Right lobe of liver (tissue), 6 donors: ENCODE measurements at places on chromosomes 12 and 14. TPM values are rescaled to one million over a fixed set of nuclear protein-coding genes. Genes with fewer than 3 reads are reported as not detected.

The TOMM20L gene
- total RNA-seq: not detected

The DPF3 gene
- 5.7 TPM for total RNA-seq

The TMEM30B gene
- total RNA-seq: 6.2 TPM

The TROAP gene
- 0.83 TPM for total RNA-seq

The CEBPE gene
- not detected for total RNA-seq

The GALNT9 gene
- not detected for total RNA-seq

The ALDH2 gene
- total RNA-seq: 328 TPM

The PRB2 gene
- not detected for total RNA-seq

The HSP90AA1 gene
- 672 TPM for total RNA-seq

The A2M gene
- total RNA-seq: 2,753 TPM

The TAS2R7 gene
- total RNA-seq: not detected

GRCh38 chr12:58372298-58372697 is 430.9 kb downstream of the ATP23 start:
- H3K27ac ChIP-seq: no peak overlapping the region
- H3K4me1 ChIP-seq: no peaks in the 10 kb centered on the region

DNA sequence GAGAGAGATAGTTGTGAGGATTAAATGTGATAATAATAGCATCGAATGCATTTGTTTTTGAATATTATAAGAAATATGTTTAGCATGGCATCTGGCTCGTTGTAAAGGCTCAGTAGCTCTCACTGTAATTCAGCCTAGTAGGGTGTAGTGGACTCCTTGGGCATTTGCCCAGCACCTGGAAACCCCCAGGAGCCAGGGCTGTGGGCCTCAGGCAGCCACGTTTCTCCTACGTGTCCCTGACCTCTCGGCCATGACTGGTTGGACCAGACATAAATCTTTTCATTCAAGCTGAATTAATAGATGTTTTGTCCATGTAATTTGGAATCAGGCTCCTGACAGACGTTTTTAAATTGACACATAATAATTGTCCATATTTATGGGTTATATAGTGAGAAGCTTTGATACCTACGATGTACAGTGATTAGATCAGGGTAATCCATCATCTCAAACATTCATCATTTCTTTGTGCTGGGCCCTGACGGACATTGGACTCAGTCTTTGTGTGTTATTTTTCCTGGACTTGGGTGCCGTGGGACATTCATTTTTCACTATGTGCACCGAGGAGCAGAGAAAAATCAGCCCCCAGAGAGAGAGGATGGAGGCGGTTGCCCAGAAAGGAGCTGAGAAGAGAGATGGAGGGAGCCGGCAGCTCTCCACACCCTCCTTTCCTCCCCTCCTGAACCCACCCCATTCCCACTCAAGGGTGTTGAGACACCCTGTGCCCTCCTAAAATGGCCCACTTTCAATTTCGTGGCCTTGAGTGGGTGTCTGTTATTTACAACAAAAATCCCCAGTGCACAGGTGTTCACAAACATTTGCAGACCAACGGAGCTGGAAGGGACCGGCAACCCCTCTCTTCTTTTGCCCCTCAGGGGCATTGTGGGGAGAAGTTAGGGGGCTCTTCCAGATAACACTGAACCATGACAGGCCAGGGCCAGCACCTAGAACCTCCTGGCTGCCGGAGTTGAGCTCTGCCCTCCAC is 296.4 kb downstream of the DPF3 start:
- no peak overlapping the region for H3K27ac ChIP-seq
- H3K4me3 ChIP-seq: no peak overlapping the region
- no peaks in the 10 kb centered on the region for H3K27me3 ChIP-seq
- no peak for DNase-seq

GRCh38 chr12:49487605-49488004 is 51.2 kb upstream of the KCNH3 start:
- no peaks in the 10 kb centered on the region for H3K36me3 ChIP-seq
- H3K27me3 ChIP-seq: no peaks in the 10 kb centered on the region
- H3K4me1 ChIP-seq: no peaks in the 10 kb centered on the region
- no peak overlapping the region for H3K27ac ChIP-seq
- no peak overlapping the region for H3K4me3 ChIP-seq

DNA sequence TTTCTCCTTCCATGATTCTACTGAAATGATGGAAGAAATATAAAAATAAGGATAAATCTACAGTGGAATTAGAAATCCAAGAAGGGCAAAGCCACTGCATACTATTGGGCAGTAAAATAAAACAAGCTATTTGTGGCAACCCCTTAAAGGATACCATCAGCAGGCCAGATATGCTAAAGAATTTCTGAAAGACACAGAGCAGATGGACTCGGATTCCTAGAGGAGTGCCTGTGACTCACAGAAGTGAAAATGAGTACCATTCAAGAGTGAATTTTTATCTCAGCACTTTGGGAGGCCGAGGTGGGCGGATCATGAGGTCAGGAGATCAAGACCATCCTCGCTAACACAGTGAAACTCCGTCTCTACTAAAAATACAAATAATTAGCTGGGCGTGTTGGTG is 318.1 kb downstream of the LRIG3 start:
- no peak overlapping the region for H3K27ac ChIP-seq
- H3K27me3 ChIP-seq: no peaks in the 10 kb centered on the region
- H3K4me3 ChIP-seq: no peak overlapping the region
- no peaks in the 10 kb centered on the region for H3K4me1 ChIP-seq
- no peaks in the 10 kb centered on the region for H3K36me3 ChIP-seq
- DNase-seq: no peak

- no peak overlapping the region for H3K4me3 ChIP-seq
- no peaks in the 10 kb centered on the region for H3K4me1 ChIP-seq
- H3K27me3 ChIP-seq: no peaks in the 10 kb centered on the region
- H3K36me3 ChIP-seq: no peaks in the 10 kb centered on the region
- no peak overlapping the region for H3K27ac ChIP-seq
- DNase-seq: no peak
Measured at GRCh38 chr12:43436597-43436996, 115.4 kb downstream of the ADAMTS20 start.

DNA sequence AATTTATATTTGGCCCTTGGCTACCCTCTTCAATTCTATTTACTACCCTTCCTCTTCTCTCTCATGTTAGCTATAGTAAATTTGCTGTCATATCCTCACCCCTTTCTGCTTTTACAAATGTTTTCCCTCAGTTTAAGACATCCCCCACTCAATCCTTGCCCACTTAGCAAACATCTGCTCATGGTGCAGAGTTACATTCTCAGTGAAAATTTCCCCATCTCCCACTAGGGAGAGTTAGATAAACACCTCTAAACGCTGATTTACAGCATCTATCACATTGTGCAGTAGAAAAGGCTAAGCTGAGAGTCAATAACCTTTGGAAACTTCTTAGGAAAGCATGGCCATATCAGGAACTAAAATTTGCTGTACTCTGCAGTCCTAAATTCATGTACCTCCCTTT is 69.0 kb downstream of the DENND5B start:
- H3K27me3 ChIP-seq: no peaks in the 10 kb centered on the region
- DNase-seq: no peak
- H3K4me1 ChIP-seq: peaks cover 11% of the 10 kb centered on the region

GRCh38 chr12:123984903-123985302 is 11.9 kb downstream of the ZNF664 start:
- no peaks in the 10 kb centered on the region for H3K4me1 ChIP-seq
- no peak overlapping the region for H3K4me3 ChIP-seq
- H3K27ac ChIP-seq: no peak overlapping the region
- no peak for DNase-seq
- no peaks in the 10 kb centered on the region for H3K27me3 ChIP-seq

GRCh38 chr14:71725922-71726579 is 206.2 kb upstream of the RGS6 start:
- no peak for DNase-seq
- no peak overlapping the region for H3K4me3 ChIP-seq
- no peaks in the 10 kb centered on the region for H3K27me3 ChIP-seq
- no peaks in the 10 kb centered on the region for H3K36me3 ChIP-seq
- H3K4me1 ChIP-seq: no peaks in the 10 kb centered on the region

GRCh38 chr14:54138024-54138353 is 181.4 kb upstream of the BMP4 start:
- H3K27ac ChIP-seq: no peak overlapping the region
- peaks cover 23% of the 10 kb centered on the region for H3K4me1 ChIP-seq
- no peak for DNase-seq
- H3K27me3 ChIP-seq: no peaks in the 10 kb centered on the region

- no peak for DNase-seq
- no peak overlapping the region for H3K27ac ChIP-seq
- no peak overlapping the region for H3K4me3 ChIP-seq
- H3K4me1 ChIP-seq: no peaks in the 10 kb centered on the region
- no peaks in the 10 kb centered on the region for H3K27me3 ChIP-seq
Measured at GRCh38 chr12:3536096-3536875, 45.3 kb downstream of the PRMT8 start.
